ENCODE measurements at places on chromosomes 7 and 10. TPM values are rescaled to one million over a fixed set of nuclear protein-coding genes. Genes with fewer than 3 reads are reported as not detected.

DNA sequence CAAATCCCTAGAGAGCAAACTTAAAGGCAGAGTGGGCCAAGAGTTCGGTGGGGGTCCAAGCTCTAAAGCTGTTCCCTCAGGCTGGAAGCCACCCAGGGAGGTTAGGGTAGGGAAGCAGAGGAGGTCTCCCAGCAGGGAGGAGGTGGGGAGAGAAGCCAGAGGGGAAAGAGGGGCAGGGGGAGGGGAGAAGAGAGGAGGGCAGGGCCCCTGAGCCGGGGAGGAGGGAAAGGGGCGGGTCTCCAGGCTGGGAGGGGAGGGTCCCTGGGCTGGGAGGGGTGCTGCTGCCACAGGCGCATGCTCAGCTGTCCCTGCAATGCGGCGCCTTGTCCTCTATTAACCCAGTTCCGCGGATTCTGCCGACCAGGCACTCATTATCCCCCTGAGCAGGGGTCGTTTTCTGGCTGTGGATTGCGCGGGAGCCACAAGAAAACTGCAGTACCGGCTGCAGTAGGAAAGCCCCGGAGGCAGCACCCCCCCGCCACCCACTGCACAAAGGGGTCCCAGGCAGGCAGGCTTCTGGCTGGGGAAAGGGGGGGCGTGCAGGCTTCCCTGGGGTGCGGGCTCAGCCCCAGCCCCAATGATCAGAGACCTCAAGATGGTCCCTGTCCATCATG lies 49.3 kb downstream of the CAMK2B start:
- no peak for DNase-seq

- no peak for DNase-seq
These were observed 219.8 kb upstream of the BMPER start for GRCh38 chr7:33685503-33685902.

DNA sequence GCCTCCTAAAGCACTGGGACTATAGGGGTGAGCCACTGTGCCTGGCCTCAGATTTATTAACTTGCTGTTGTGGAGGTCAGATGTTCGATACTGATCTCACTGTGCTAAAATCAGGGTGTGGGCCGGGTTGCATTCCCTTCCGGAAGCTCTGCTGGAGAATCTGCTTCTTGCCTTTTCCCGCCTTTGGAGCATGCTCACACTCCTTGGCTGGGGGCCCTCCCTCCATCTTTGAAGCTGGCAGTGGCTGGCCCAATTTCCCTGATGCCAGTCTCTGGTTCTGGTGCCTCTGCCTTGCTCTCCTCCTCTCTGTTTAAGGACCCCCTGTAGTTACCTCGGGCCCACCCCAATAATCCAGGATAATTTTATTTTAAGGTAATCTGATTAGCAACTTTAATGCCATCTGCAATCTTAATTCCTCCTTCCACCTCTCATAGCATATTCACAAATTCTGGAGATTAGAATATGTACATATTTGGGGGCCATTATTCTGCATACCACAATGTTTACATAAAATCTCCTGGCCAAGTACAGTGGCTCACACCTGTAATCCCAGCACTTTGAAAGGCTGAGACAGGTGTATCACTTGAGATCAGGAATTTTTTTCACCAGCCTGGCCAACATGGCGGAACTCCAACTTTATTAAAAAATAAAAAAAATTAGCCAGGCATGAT lies 7.9 kb upstream of the PITRM1 start:
- DNase-seq = no peak

DNA sequence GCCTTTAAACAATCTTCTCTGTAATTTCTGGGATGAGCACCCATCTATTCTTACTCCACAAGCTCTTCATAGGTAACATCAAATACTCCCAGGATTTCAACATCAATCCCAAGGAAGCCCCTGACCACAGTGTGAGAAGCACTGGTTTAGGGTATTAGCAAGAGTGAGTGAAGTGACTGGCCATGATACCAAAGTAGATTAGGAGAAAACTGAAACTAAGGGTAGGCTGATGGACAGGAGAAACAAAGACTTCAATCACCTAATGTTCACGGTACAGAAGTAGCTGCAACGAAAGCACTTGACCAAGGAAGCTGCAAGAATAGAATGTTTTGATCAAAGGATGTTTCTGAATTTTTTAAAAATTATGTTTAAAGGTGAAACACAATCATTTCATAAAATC lies 49.8 kb downstream of the LMBR1 start:
- DNase-seq = no peak

GRCh38 chr7:1855725-1856160 lies 185.7 kb downstream of the ELFN1 start:
- no peak for DNase-seq

DNA sequence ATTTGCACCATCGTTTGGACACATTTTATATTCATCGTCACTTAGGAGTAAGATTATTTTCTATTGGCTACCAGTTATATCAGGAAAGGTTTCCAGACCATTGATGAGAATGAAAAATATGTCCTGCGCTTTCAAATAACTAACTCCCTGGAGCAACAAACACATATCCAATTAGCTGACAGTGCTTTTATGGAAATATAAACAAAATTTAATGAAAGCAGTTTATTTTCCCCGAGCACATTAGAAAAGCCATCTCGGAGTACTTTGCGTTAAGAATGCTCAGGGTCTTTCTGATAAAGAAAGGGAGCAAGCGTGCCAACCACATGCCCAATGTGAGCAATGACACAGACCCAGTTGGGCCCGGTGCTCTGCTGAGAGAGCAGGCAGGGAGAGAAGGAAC lies 85.1 kb upstream of the ZPBP start:
- DNase-seq = no peak

DNA sequence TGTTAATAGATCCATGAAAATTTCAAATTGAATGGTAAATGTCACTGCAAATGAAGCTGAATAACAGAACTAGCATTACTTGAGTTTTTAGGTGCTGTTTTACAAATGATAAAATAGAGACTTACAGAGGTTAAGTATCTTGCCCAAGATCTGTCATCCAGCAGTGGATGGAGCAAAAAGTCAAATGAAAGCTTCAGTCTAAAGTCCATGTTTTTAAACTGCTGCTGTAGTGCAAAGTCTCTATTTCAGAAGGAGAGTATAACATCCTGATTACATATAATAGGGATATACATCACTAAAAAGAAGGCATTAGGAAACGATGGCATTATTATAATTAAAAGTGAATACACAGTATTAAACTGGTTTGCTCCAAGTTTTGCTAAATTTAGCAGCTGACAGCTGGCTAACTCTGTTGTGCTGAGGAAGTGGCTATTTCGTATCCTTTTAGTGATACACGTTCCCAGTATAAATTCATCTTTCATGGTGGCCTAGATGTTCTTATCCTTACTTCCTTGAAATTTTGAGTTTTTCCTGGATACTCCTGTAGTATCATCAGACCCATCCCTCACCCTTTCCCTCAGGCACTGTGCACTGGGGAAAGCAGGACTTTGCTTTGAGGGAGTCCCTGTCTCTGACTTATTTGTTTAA lies 603.2 kb downstream of the MAGI2 start:
- no peak for DNase-seq

DNA sequence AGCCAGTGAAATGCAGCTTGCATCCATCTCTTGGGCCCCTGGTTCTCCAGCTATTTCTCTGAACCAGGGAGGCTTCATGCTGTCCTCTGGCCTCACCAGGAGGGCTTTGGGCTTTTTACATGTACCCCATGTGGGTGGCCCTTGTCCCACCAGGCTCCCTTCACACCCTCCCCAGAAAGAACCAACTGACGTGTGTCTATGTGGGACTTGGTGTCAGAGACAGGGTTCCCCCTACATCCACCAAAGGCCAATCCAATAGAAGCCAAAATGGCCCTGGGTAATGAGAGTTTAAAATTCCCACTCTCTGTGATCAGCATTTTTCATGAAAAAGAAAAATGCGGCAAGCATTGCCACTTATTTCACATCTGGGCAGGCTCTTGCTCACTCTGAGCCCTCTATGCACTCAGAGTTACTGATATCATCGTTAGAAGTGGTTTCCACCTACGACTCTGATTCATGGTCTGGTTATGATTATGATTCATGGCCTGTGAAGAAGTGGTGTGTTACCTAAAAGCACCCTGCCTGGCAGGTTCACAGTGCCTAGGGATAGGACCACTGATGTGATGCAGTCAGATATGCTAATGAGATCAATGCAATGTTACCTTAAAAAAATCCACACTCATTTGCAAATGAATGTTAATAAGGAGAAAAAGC lies 133.5 kb downstream of the BUB3 start:
- DNase-seq = peak; percentile 17

GRCh38 chr7:4621396-4621795 lies 60.7 kb upstream of the FOXK1 start:
- DNase-seq = no peak

- DNase-seq = peak; percentile 62
These were observed 93.9 kb downstream of the ATXN7L1 start for GRCh38 chr7:105782391-105783042.

GRCh38 chr10:5334196-5334880 lies 30.4 kb upstream of the UCN3 start:
- no peak for DNase-seq

- DNase-seq = no peak
These were observed 219.1 kb upstream of the MKI67 start for GRCh38 chr10:128345353-128345752.

GRCh38 chr7:130912862-130913638 lies 179.0 kb upstream of the KLF14 start:
- DNase-seq = peak; percentile 93

DNA sequence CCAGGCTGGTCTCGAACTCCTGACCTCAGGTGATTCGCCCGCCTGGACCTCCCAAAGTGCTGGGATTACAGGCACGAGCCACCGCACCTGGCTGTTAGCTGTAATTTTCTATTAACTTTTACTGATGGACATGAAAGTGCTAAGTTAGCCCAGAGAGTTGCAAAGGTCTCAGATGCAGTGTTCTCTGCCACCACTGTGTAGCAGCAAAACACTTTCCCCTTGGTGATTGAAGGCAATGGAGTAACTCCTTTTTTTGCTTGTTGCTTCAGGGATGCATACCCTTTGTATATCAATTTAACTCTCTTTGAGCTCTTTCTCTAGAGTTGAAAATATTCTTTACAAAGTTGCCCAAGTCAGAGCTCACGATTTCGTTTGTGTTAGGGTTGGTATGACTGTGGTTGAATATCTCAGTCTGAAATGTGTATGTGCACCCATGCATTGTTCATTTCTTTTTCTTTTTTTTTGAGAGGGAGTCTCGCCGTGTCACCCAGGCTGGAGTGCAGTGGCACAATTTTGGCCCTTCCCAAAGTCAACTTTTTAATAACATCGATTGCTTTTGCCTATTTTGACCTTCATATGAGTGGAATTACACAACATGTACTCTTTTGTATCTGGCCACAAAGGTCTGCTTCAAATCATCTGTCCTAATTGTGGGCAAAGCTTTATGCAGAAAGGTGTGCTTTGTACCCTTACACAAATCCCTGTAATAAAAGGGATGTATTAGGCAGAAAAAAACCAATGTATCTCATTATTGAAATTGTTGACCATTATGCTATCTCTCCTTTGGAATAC lies 52.6 kb downstream of the GTF2I start:
- no peak for DNase-seq

DNA sequence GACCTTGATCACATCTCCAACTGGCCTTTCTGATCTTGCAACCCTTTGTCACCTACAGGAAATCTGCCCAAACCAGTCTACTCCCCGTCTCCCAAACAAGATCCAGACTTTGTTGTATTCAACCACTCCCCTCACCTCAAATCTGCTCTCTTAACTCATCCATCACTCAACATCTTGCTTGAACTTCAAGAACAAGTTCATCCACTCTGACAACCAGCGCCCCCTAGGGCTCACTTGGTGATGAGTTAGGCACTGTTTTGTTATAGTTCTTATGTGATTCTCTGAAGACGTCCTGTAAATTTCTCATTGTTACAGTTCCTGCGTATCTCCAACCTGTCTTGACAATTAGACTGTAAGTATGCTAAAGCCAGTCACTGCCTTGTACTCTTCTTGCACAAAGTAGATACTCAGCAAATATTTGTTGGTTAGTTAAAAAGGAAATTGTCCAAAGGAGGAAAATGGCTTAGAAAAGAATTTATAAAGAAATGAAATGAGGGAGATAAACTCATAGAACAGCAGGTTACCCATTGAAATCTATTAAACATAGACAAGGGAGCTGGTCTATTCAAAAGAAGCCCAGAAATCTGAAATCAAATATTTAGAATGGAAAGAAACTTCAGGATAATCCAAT lies 5.3 kb downstream of the FRMD4A start:
- no peak for DNase-seq

- DNase-seq = peak; percentile 29
These were observed 6.2 kb upstream of the MRC1 start for GRCh38 chr10:17802976-17803375.

GRCh38 chr10:80133206-80133605 lies 676 bp downstream of the PLAC9 start:
- DNase-seq = peak; percentile 49

ASB10 gene
- not detected for total RNA-seq

LRRC18 gene
- not detected for total RNA-seq

DNAJC12 gene
- total RNA-seq = not detected

ERVW-1 gene
- total RNA-seq = not detected

OR2A42 gene
- total RNA-seq = not detected

VENTX gene
- not detected for total RNA-seq

GLI3 gene
- 0.59 TPM for total RNA-seq

GPR15LG gene
- total RNA-seq = not detected
